IMR-90 (cell line): ENCODE measurements at places on chromosomes 1 and 21. TPM values are rescaled to one million over a fixed set of nuclear protein-coding genes. Genes with fewer than 3 reads are reported as not detected.

Gene GBP6
- total RNA-seq, result not detected in 2 replicates

DNA sequence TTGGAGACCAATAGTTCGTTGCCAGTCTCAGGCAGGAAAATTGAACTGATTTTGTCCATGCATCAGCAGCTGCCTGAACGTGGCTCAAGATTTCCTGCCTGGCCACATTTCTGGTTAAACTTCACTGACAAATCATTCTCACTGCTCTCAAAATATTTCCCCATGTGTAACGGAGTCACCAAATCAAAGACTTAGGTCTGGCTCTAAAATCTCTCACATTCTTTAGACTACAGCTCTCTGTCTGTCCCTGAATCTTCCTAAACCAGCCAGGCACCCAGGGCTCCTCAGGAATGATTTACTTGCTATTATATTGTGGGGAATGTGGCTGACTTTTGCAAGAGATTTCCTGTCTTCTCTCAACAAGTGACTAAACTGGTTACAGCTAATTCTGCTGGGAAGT lies 49.2 kb upstream of the GJA8 start:
- DNase-seq, result peak; percentile 11

Gene AMY1C
- not detected in 2 replicates for total RNA-seq

Gene EPS8L3
- not detected in 2 replicates for total RNA-seq

- DNase-seq, result no peak
Observed at GRCh38 chr1:185693654-185694053, 40.5 kb upstream of the HMCN1 start.

DNA sequence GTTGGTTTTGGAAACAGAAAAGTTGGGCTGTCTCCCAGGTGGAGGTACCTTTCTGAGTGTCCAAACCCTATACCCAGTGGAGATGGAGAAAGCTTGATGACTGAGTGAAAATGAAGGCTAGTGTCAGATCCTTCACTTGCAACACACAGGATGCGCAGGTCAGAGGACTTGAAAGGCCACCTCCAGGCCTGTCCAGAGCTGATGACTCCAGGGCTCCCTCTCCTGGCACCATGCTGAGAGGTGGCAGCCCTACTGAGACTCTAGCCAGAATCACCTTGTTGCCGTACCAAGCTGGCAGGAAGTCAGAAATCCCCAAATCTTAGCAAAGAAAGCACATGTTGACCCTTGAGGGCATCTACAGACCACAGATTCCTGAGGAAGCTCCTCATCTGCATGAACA lies 16.4 kb downstream of the KNCN start:
- no peak for DNase-seq

GRCh38 chr1:41580021-41580420 lies 95.5 kb upstream of the EDN2 start:
- DNase-seq, result no peak

GRCh38 chr1:65939191-65939590 lies 146.5 kb downstream of the PDE4B start:
- DNase-seq, result no peak

DNA sequence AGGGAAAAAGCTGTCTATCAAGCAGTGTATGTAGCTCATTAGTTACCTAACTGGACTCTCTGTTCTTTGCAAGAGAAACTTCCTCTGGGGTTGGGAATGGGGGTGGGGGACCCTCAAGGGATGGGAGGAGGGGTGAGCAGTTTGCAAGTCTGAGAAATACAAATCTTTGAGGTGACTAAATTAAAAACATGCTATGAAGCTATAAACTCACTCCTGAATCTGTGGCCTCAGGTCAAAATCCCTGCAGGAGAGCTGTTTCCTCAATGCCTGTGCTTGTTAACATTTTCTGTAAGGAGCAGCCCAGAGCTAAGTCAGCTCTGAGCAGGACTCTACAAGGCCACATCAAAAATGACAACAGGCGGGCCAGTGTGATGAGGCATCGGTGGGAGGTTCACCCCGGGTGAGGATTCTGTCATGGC lies 32.8 kb upstream of the PTPRC start:
- no peak for DNase-seq

Gene CYB5RL
- total RNA-seq, result 3.3 and 3.8 TPM in 2 replicates

DNA sequence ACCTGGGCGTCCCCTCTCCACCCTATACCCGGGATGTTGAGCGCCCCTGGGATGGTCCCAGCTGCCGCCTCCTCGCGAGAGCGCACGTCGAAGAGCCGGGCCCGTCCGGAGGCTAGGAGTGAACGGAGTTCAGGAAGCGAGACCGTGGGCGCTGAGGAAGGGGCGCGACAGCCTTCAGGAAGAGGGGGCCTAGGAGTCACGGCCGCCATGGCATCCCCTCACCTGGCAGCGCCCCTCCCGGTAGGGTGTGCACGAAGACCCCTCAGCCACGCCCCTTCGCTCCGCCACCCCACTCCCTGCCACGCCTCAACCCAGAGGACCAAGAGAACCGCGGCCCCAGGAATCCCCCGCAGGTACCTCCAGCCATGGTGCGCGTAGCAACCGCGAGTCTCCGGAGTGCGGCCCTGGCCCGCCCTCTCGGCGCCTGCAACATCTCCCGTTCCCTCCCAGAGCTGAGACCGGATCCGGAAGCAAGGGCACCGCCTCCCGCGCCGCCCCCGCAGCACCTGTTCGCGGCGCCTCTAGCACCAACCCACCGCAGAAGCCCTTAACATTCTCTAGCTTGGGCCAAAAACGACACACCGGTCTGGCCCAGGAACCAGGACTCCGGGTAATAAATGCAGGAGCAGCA lies at the start of gene TSTD1:
TSTD1 (minus strand) TSS at position 442 of the 631 bp plus-strand sequence; CDS start at position 367, 75 bp downstream.
- no peak for DNase-seq

Gene FLG2
- total RNA-seq, result not detected in 2 replicates

GRCh38 chr1:87111659-87112371 lies 197.4 kb downstream of the HS2ST1 start:
- no peak for DNase-seq

DNA sequence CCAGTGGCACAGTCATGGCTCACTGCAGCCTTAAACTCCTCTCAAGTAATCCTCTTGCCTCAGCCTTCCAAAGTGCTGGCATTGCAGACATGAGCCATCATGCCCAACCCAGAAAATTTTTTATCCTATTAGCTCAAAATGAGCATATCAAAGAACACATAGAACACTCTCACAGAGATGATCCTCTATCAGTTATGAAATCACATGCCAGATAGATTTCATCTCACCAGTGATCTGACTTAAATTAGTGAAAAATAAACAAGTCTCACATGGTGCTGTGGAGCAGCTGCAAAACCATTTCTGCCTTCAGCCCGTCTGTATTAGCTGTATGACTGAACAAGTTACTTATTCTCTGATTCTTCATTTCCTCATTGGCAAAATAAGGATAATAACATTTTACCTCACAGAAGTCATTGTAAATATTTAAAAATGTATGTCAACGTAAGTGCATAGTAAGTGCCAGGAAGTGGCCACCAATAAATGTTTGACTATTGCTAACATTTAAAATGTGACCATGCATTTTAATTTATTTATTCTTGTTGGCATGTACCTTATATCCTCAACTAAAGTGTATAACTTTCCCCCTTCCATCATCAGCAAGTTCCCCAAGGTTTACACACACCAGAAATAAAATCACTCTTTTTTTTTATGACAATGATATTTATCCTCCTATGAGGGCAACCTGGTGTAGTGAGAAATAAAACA lies 29.0 kb upstream of the SLC19A2 start:
- DNase-seq, result peak; percentile 7

Gene RYR2
- not detected in 2 replicates for total RNA-seq

- DNase-seq, result peak; percentile 54
Observed at GRCh38 chr1:92274939-92275338, 23.8 kb downstream of the GLMN start.

- DNase-seq, result peak; percentile 19
Observed at GRCh38 chr21:45590246-45590725, 48.0 kb upstream of the SLC19A1 start.

DNA sequence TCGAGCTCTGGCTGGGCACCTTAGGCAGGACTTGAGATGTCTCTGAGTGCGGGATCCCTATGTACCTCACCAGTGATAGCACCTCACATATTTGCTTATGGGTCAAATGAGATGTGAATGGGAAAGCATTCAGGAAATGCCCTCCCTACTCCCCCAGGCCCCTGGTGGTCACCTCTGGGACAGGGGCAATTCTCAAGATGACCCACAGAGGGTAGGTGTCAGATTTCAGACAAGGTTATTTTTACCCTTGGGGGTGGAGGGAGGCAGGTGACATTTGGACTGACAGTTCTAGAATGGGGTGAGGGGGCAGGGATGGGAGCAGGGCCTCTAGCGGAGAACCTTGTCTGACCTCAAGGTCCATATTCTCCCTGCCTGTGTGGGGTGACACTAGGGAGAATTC lies 27.1 kb downstream of the ACOT11 start:
- DNase-seq, result no peak

- peak; percentile 64 for DNase-seq
Observed at GRCh38 chr1:17441265-17441992, 2.0 kb upstream of the RCC2 start.
